ENCODE measurements at places on chromosomes 11 and 22. TPM values are rescaled to one million over a fixed set of nuclear protein-coding genes. Genes with fewer than 3 reads are reported as not detected.

The NEFH gene
- total RNA-seq = 7.5 TPM

- no peak for DNase-seq
Observed at GRCh38 chr11:38481391-38481790, 1883.4 kb upstream of the RAG2 start.

- no peak for DNase-seq
Observed at GRCh38 chr11:119370486-119371046, 10.9 kb downstream of the USP2 start.

DNA sequence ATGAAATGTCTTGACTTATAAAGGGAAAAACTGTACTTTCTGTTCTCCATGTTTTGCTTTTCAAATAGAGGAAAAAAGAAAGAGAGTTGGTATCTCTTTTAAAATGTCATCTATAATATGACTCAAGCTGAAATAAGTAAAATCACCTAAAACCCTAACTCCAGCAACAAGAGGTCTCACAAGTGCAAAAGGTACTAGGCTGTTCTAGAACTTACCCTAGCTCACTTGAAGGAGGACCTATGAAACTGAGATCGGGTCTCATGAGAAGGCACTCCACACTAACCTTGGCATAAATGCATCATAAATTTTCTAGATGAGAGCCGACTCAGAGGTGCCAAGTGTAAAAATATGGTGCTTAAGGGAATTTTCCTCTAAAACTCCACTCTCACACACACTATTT is 63.8 kb downstream of the PHF21A start:
- no peak for DNase-seq

The MRGPRF gene
- not detected for total RNA-seq

The NFAM1 gene
- 0.21 TPM for total RNA-seq

The NFRKB gene
- total RNA-seq = 42.6 TPM

DNA sequence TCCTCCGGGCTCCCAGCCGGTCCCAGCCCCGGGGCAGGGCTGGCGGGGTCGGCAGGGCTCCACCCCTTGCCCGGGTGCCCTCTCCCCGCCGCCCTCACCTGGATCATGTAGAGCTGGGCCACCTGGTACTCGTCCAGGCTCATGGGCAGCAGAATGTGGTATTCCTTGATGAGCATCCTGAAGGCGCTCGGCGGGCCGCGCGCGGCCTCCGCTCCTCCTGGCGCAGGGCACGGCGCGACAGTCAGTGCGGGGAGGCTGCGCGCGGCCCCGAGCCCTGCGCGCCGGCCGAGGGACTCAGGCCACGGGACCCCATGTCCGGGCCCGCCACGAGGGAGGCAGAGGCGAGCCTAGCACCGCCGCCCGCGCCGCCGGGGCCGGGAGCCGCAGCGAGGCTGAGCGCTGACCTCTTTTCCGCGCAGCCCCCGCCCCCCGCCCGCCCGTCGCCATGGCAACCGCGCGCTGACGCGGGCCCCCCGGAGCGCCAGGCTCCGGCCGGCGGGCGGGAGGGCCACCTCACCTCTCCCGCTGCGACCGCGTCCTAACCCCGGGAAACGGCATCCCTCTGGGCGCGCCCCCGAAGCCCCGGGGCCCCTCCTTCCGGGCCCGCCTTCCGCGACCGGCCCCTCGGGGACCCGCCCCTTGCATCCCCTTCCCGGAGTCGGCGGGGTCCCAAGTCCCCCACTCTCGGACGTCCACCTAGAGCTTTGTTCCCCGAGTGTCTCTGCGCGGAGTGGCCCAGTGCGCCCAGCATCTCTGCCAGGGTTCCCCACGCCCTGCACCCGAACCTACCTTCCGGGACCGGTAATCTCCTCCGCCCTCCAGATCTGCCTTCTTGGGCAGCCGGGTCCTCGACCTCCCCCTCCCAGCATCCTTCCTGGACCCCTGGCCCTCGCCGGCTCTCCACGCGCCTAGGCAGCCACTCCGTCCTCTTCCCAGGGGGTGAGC is 886 bp downstream of the PITPNM1 start:
- peak; percentile 30 for DNase-seq

The TRIM6 gene
- 0.87 TPM for total RNA-seq

The EI24 gene
- 44.4 TPM for total RNA-seq

The ZFPL1 gene
- 34.9 TPM for total RNA-seq

- DNase-seq = no peak
Observed at GRCh38 chr11:72439455-72439854, 5.1 kb upstream of the CLPB start.

GRCh38 chr11:58928691-58929090 is 10.6 kb upstream of the GLYATL1 start:
- DNase-seq = no peak

- no peak for DNase-seq
Observed at GRCh38 chr22:23383491-23384361, 196.4 kb downstream of the IGLL1 start.

DNA sequence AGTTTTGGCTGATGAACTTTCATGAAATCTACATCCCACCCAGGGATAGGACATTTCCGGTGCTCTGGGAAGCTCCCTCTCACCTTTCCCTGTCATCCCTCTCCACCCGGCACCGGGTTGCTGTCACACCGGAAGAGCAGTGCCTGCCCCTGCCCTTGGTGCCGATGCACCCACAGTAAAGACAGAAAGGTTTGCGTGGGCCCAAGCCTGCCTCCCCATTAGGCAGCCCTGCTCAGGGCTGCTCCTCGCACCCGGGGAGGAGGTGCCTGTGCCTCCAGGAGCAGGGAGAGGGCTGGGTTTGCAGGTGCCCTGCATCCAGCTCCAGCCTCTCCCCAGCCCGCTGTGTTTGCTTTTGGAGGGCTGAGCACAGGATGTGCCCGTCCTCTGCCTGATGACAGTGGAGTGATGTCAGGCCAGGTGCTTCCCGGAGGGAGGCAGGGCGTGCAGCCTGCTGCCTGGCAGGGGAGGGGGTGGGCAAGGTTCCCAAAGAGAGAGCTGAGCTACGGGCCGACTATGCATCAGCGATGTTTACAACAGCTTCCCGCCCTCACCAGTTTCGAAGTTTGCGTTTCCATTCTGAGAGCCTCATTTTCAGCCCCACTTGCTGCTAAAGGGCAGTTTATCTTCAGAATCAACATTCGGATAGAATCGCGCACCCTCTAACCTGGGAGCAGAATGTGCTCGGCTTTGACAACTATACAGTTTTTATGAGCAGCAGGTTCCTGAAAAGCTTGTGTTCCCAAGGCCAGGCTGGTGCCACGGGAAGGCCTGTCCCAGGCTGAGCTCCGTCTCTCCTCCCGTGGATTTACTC is 83.2 kb upstream of the CLDN5 start:
- DNase-seq = peak; percentile 18

GRCh38 chr11:28836285-28837081 is 728.3 kb downstream of the METTL15 start:
- no peak for DNase-seq

- DNase-seq = no peak
Observed at GRCh38 chr11:60919320-60919719, 4.9 kb upstream of the TMEM132A start.

DNA sequence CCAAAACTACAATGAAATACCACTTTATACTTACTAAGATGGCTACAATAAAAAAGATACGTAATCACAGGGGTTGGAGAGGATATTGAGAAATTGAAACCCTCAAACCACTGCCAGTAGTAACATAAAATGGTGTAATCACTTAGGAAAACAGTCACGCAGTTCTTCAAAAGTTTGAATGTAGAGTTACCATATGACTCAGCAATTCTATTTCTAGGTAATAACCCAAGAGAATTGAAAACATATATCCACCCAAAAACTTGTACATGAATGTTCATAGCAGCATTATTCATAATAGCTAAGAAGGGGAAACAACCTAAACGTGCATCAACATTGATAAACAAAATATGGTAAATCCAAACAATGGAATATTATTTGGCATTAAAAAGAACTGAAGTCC is 24.4 kb upstream of the PSMA1 start:
- no peak for DNase-seq

The HPS4 gene
- total RNA-seq = 39.4 TPM

DNA sequence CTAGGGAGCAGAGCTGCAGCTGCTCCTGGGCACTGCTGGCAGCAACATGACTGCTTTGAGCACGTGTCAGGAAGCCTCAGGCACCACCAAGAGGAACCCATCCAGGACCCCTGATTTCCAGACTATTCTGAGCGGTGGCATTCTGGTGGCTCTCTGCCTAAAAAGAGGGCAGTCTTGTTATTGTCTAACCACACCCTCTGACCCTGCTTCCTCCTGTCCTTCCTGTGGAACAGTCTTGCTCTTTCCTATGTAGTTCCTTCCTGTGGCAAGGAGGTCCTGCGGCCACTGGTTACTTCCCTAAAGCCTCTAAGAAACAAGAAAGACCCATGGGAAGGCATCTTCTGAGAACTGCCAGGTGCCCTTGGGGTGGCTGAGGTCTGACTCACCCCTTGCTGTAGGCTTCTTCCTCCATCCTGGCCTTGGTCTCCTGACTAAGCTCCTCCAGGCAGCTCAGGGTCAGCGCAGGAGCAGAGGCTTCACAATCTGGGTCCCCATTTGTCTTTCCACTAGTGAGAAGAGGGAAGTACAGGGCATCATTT is 13.1 kb upstream of the LYVE1 start:
- DNase-seq = no peak

DNA sequence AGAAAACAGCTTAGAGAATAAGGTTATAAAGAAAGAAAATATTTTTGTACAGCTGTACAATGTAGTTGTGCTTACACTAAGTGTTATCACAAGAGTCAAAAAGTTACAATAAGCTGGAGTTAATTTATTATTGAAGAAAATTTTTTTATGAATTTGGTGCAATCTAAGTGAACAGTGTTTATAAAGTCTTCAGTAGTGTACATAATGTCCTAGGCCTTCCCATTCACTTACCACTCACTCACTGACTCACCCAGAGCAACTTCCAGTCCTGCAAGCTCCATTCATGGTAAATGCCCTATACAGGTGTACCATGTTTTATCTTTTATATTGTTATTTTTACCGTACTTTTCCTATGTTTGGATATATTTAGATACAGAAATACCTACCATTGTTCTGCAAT is 34.7 kb downstream of the GDPD4 start:
- DNase-seq = no peak

DNA sequence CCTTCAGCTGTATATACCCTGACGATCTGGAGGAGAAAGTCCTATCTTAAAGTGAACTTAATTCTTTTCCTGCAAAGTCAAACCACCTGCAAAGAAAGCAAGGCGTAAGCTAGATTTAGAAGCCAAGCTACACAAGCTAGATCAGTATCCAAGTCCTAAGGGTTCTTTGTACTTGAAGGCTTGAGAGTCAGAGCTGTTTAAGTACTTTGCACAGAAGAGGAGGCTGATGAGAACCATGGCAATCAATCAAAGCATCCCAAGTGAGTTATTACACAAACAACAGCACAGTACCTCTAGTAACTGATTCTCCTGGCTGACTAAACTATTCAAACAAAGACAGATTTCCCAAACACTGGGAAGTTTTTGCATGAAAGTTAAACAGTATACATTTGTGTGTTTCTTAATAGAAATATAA is 1.9 kb downstream of the CDON start:
- DNase-seq = no peak
